ENCODE measurements at places on chromosomes 3 and 15.

- DNase-seq, result no peak
These were observed 44.2 kb downstream of the ZMAT3 start for GRCh38 chr3:179027326-179027900.

DNA sequence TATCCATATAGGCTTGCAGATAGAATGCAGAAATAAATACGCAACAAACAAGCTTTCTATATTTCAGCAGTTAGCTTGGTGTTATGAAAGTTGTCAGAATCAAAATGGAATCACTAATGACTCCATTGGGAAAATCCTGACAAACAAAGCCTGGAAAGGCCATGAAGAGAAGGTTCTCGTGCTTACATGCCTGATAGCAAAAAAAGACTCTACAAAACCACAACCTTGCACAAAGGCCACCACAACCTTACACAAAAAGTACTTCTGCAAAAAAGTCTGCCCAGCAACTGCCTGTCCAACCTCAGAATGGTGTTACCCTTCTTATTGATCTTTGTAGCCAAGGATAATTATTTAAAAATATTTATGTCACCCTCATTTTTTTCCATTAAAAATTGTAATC is 14.4 kb upstream of the PLSCR1 start:
- no peak for DNase-seq

- no peak for DNase-seq
These were observed 27.9 kb upstream of the KIF23 start for GRCh38 chr15:69386284-69386683.

- DNase-seq, result no peak
These were observed 76.6 kb downstream of the NEDD4 start for GRCh38 chr15:55916666-55917409.

DNA sequence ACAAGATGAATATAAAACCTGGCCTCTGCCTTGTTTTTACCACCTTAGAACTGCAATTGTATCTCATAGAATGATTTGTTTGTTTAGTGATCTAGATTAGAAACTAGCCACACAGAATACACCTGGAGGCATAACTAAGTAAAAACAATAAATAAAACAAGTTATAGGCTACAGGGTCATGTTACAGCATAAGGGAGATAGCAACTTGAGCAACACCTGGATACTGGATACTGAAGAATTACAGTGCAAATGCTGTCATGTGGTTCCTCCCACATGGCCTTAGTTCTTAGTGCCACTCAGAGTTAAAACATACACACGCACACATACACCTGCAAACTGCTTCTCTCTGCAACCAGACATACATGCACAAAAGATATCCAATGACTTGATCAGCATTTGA is 563.4 kb upstream of the DPPA4 start:
- DNase-seq, result peak; percentile 91

- no peak for DNase-seq
These were observed 587.4 kb upstream of the SGO1 start for GRCh38 chr3:20773320-20773984.

DNA sequence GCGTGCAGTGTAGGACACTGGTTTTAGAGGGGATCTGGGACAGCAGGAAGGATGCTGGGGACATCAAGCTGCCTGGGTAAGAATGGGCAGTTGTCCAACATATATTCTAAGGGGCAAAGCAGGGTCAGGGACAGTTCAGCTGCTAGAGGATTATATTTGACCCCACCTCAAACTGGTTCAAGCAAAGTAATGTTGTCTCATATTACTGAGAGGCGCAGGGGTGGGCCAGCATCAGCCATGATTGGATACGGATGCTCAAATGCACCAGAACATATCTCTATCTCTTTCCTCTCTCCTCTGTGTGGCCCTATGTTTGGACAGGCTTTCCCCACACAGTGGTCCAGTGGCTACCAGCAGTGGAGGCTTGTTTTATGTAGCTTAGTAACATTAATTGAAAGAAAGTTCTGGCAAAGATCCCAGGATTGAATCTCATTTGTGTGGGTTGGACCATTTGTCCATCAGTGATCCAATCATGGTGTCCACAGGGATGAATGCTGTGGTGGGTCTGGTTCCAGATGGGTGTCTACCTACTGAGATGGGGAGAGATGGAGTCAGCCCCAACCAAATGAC is 49.8 kb upstream of the RGMA start:
- DNase-seq, result no peak

All from NCI-H748 treated with DMSO at 0.1 percent for 48 hours (cell line).